A172 (cell line): ENCODE measurements at places on chromosomes 7 and 10.

- DNase-seq: no peak
Observed at GRCh38 chr7:72445075-72445474, 32.9 kb upstream of the CALN1 start.

- DNase-seq: no peak
Observed at GRCh38 chr10:117761695-117762094, 219.1 kb downstream of the EMX2 start.

- peak; percentile 98 for DNase-seq
Observed at GRCh38 chr7:22561321-22561811, 61.4 kb upstream of the STEAP1B start.

GRCh38 chr10:103041391-103041790 lies 123.3 kb downstream of the CNNM2 start:
- DNase-seq: no peak

GRCh38 chr10:72611783-72612182 lies 14.1 kb downstream of the MICU1 start:
- DNase-seq: no peak

DNA sequence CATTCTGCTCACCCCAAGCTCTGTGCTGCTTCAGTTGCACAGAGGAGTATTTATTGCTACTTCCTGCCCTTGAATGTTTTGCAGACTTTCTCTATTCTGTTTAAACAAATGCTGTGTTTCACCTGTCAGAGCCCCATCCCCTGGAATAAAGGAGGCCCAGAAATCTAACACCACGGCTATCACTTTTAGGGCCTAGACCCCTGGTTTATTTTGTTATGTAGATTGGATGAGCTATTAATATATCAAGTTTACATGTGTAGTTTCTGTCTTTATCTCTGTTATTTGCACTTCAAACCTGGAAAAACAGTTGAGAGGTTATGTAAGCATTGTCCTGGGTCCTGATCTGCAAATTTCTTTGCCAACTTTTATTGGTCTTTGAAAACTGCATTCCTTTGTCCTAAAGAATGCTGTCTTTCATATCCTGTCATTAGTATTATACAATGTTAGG lies 630.1 kb downstream of the PARD3 start:
- DNase-seq: no peak

GRCh38 chr10:58661336-58661735 lies 148.7 kb downstream of the BICC1 start:
- no peak for DNase-seq

DNA sequence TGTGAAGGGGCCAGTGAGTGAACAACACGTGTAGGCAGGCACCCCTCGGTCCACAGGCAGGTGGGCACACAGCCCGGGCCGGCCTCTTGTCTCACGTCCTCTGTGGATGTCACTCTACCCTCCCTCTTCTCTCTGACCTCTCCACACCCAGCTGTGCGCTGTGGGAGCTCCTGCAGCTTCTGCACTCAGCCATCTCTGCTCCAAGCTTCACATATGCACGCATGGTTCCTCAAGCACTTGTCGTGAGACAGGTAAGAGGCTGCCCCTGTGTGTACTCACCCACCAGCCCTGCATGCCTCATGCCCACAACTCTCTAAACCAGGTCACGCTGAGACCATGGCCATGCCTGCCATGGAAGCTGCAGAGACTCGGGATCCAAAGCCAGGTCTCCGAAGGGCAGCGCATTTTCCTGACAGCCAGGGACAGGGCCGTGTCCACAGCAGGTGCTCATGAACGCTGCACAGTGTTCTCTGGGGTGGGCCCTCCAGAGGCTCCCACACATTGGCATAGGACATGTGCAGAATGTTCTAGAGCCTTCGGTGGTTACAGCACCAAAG lies 477.5 kb downstream of the PTPRN2 start:
- no peak for DNase-seq

GRCh38 chr10:128843972-128844371 lies 623.1 kb upstream of the MGMT start:
- no peak for DNase-seq

DNA sequence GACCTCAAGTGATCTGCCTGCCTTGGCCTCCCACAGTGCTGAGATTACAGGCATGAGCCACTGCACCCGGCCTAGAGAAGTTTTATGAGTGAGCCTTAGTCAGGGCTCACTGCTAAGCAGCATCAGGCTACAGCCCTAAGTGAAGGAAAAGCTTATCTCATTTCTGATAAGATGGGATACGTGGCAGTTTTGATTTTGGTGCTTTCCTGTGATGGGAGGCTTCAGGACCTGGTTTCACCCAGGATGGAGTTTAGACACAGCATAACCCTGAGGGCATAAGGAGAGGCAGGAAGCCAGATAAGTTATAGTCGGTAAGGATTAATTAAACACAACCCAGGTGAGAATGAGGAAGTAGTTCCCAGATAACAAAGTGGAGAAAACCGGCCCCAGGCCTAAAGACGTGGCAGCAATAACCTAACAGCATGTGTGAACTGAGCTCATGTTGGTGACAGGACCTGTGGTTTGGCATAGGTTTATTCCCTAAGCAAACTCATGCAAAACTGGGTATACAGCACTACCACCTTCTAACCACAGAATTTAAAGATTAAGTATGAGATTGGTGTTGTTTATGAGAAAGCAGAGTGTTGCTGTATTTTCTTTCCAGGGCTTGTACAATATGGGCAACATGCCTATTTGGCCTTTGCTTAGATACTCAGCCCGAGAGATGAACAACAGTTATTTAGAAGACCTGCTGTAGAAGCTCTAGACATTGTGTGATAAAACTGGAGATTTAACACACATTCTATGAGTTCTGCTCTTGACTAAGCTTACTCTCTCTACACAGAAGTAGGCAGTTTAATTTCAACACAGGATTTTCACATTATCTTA lies 119.4 kb downstream of the COL28A1 start:
- peak; percentile 64 for DNase-seq

- DNase-seq: no peak
Observed at GRCh38 chr10:77172086-77172485, 465.5 kb downstream of the KCNMA1 start.

DNA sequence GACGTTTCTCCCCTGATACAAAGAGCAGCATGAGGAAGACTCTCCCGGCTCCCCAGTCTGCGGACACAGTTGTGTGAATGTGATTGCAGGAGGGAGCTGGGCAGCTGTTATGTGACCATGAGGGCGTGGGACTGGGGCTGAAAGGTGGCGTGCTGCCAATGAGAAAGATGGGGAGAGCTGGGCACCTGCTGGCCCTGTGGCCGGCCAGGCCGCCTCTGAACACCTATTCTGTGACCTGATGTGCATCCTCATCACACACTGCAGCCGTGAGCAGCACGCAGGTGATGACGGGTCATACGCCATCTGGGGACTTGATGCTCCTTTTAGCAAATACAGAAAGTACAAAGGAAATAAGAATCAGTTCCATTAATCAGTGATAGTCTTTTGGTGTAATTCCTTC lies 86.9 kb downstream of the MGMT start:
- DNase-seq: no peak

- DNase-seq: no peak
Observed at GRCh38 chr7:123285076-123285700, 85.4 kb upstream of the SLC13A1 start.

DNA sequence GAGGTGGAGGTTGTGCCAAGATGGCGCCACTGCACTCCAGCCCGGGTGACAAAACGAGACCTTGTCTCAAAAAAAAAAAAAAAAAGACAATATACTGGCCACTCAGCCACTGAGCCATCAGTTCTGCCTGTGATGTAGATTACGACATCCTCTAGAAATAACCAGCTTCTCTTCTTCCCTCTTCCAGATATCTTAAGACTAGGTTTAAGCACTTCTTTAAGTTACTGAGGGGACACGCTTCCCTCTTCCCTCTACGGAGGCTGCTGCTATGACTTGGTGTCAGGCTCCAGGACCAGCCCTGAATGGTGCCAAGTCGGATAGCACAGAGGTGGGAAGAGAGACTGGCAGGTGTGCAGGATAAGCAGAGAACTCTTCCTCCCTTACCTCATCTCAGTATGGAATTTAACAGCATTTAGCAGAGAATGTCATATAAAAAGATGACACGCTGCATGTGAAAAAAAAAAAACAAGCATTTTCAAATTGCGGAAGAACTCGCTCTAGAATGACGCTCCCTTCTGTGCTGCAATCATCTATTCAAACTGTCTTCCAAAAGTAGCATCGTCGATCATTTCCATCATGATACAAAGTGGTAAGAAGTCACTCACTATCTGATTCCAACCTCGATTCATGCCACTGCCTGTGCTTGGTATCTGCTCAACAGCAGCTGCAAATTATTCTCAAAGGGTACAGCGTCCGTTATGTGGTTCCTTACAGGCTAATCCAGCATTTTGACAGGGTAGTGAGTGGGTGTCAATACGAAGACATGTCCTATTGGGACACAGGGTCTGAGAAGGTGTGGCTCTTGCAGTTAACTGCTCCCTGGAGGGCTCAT lies 13.8 kb downstream of the DAGLB start:
- DNase-seq: no peak

GRCh38 chr10:43196131-43196980 lies 58.1 kb downstream of the CSGALNACT2 start:
- DNase-seq: no peak
